AG04450 (cell line): ENCODE measurements at places on chromosomes 12 and 14.

GRCh38 chr14:77064521-77065178, 33.4 kb upstream of the CIPC start:
- no peak for DNase-seq

DNA sequence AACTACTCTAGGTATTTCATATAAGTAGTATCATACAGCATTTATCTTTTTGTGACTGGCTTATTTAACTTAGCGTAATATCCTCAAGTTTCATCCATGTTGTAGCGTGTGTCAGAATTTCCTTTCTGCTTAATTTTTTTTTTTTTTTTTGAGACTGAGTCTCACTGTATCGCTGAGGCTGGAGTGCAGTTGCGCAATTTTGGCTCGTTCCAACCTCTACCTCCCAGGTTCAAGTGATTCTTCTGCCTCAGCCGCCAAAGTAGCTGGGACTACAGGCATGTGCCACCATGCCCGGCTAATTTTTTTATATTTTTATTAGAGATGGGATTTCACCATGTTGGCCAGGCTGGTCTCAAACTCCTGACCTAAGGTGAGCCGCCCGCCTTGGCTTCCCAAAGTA, 28.9 kb downstream of the PNMA1 start:
- DNase-seq, result no peak

GRCh38 chr14:95891742-95892141, 15.1 kb downstream of the TUNAR start:
- DNase-seq, result no peak

DNA sequence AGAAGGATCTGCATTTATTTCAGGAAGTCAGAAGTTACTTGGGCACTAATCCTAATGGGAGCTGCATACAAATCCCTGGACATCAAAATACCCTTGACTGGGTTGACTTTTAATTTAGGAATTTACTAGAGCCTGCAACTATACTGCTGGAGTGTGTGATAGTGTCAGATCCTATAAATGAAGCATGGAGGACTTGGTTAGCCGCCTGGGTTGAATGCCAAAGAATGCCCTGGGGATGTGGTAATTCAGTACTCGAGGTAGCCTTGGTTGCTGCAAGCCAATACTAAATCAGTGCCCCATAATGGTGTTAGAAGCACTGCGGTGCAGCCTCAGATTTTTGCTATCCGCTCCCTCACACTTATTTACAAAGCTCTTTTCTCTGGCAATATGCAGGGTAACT, 184.9 kb downstream of the CAPZA3 start:
- no peak for DNase-seq
